ENCODE measurements at places on chromosomes 4 and X.

GRCh38 chr4:75142850-75143249 is 209.9 kb downstream of the PARM1 start:
- DNase-seq, result no peak

GRCh38 chr4:37528166-37528885 is 157.8 kb downstream of the RELL1 start:
- DNase-seq, result no peak

DNA sequence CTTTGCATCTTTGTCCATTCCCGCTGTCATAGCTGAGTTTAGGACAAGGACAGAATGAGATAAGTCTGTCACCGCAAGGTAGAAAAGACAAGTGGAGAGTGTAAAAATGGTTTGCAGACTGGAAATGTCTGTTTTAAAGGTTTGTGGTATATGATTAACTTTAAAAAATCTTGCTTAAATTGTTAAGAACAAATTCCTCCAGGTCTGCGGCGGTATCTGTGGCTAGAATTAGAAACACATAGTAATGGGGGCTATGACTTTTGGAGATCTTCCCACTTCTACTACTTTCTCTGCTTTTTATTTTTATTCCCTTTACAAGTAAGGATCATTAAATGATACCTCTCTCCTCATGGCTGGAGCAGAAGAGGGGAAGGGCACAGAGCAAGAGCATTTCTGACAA is 92.2 kb downstream of the MID1IP1 start:
- DNase-seq, result no peak

DNA sequence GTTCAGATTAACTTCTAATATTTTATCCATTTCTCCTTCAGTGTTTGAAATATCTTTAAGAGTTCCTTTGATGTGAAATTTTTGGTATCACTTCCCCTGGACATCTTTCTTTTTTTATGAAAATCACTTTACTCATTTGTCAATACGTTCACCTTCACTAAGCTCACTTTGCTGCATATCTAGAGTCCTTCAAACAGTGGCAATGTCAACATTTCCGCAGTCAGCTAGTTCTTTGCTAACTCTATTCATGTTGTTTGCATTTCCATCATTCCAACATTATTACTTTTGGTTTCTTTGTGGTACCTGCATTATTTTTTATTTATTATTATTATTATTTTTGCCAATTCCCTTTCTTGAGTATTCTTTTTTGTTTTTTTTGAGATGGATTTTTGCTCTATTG is 203.0 kb downstream of the GPAT3 start:
- DNase-seq, result no peak

GRCh38 chr4:86934147-86934770 is 552 bp upstream of the AFF1 start:
- no peak for DNase-seq

DNA sequence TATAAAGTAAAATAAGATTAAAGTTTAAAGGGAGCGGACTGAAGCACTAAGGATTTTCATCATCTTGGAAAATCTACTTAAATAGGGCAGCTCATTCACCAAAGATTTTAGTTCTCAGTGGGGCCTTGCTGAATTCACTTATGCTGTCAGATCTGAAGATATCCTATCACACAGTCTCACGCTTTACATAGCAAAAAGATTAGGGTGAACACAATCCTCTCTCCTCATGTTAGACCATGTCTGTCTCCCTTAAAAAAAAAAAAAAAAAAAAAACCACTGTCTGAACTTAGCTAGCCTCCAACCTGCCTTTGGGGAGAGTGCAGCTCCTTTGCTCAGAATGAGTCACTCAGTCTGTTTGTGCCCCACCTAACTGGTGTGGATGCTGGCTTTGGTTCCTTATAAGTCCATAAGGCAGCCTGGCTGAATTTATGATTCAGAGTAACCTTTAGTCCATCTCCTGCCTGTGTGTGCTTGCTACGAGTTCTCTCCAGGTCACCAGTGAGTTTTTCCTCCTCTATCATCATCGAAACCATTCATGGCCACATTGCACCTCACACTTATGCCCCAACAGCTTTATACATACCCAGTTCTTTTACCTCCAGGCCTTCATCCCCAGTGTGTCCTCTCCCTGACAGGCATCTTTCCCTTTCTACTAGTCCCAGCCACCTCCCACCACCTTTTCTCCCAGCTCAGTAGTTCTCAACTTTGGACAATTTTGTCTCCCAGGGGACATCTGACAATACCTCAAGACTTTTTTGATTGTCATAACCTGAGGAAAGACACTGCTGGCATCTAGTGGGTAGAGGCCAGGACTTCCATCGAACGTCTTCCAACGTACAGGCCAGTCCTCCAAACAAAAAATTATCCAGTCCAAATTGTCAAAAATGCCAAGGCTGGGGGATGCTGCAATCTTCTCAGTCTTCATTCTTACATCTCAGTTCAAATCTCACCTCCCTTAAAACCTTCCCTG is 220.7 kb upstream of the EMCN start:
- no peak for DNase-seq
